ENCODE measurements at places on chromosomes 3 and 15.

DNA sequence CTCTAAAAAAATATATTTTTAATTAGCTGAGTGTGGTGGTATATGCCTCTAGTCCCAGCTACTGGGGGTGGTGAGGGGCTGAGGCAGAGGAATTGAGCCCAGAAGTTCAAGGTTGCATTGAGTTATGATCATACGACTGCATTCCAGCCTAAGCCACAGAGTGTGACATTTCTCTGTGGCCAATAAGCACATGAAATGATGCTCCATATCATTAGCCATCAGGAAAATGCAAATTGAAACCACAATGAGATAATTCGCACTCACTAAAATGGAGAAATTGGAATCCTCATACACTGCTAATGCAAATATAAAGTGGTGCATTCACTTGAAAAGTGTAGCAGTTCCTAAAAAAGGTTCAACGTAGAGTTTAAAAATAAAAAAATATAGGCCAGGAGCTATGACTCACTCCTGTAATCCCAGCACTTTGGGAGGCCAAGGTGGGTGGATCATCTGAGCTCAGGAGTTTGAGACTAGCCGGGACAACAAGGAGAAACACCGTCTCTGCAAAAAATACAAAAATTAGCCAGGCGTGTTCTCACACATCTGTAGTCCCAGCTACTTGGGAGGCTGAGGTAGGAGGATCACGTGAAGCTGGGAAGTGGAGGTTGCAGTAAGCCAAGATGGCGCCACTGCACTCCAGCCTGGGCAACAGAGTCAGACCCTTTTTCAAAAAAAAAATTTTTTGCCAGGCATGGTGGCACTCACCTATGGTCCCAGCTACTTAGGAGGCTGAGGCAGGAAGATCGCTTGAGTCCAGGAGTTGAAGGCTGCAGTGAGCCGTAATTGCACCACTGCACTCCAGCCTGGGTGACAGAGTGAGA, 35.2 kb downstream of the IFT122 start:
- DNase-seq: no peak

DNA sequence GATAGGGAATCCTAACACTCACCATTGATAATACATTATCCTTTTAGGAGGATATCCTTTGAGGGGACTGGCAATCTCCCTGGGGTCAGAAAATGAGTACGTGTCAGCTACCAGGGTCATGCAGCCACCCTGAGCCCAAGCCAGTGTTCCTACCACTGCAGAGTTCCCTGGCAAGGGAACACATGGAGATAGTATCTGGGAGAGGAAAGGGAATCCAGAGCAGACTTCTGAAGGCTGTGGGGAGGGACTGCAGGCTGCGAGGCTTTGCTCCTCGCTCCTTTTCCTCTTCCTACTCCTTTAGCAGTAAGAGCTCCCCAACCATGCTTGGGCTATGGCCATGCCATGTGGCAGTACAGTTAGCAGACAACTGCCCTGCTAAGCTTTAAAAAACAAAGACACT, 62.9 kb upstream of the TJP1 start:
- no peak for DNase-seq

DNA sequence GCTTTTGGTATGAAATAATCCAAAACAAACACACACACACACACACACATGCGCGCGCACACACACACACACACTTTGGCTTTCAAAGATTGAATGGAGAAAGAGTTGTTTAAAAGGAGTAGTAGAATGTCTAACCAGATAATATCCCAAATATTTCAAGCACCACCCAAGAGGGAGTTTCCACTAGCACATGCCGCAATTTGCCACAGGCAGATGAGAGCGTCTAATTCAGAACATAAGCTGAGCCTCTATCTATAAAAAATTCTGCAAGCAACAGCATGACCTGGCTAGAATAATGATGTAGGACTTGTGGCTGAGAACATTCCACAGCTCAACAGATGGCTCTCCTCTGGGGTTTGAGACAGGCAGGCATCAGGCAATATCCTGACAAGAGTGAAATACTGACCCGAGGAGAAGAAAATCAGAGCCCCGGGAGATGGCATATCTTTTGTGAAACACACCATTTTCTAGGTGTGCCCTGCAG, 302.5 kb upstream of the GADL1 start:
- DNase-seq: peak; percentile 64

DNA sequence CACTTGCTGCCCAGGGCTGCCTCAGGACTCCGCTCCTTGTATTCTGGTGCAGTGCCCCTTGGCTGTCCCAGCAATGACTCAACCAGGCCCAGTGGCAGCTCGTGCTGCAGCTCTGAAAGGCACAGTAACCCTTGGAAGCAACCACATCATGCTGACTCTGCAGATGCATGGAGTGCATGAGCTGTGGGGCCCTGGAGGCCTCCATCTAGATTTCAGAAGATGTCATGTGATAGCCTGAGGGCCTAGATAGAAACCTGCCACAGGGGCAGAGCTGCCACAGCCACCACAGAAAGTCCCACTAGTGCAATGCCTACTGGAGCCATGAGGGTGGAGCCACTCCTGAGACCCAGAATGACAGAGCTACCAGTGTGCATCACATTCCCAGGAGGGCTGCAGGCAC, 117.1 kb upstream of the SMAD3 start:
- DNase-seq: peak; percentile 71

- DNase-seq: no peak
These were observed 176.7 kb upstream of the TLE3 start for GRCh38 chr15:70274255-70274880.

- peak; percentile 5 for DNase-seq
These were observed 178.3 kb downstream of the KBTBD8 start for GRCh38 chr3:67176396-67176795.
